ENCODE measurements at places on chromosomes 5 and 9.
A peak's percentile ranks its signal among the peaks of the same experiment; 100 is the strongest.

DNA sequence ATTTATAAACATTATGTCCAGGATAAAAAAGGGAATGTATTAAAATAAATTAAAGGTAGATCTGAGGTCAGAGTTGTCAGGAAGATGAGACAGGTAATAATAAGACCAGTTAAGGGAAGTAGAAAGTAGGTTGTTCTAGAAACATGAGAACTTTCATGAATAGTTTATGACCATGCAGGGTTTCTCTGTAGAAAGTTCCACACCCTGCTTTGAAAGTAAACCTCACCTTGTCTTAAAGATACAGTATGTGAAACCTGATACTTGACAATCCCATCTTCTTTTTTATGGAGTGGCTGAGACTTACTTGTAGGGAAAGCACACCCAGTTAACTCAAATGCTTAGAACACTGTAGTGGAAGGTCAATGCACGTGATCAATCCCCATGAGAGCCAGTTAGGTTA lies 260.6 kb upstream of the ZNF462 start:
- no peak for DNase-seq

- no peak for DNase-seq
Observed at GRCh38 chr5:5285906-5286305, 136.6 kb upstream of the ICE1 start.

DNA sequence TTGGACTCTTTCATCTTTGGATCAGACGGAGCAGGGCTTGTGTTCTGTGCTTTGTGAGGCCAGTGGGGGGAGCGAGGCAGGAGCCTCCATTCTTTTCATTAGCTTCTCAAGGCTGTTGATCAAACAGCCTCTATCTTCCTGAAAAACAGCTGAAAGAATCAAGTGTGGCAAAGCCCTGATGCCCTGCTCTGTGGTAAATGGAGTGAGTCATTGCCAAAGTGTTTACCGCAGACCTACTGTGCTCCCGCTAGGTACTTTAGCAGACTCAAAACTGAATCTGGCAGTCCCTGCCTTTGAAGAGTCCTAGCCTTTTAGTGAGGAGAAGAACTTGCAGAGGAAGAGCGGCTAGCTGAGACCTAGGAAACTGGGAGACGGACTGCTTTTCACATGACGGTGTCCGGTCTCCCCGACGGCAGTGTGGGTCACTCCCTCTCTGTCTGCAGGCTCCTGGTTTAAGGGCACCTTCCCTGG lies 3.3 kb downstream of the ANKRD33B start:
- DNase-seq, result peak; percentile 63

GRCh38 chr9:124020520-124021384 lies 9.2 kb downstream of the LHX2 start:
- no peak for DNase-seq

DNA sequence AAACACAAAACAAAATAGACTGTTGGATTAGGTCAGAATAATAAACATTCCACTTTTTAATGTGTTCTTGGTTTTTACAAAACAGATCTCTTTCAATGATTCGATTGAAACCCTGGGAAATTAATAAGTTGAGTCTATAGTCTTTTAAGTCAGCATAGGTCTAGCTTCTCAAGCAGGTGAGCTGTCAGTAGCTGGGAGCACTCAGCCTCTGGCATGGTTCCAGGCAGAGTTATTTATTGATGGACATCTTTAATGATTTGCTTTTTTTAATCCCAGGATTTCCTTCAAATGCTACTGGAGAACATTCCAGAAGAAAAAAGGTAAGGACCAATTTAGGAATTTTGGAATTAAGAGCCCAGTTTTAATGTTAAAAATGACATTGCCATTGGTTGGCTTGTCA lies 241.0 kb downstream of the AOPEP start:
- no peak for DNase-seq

DNA sequence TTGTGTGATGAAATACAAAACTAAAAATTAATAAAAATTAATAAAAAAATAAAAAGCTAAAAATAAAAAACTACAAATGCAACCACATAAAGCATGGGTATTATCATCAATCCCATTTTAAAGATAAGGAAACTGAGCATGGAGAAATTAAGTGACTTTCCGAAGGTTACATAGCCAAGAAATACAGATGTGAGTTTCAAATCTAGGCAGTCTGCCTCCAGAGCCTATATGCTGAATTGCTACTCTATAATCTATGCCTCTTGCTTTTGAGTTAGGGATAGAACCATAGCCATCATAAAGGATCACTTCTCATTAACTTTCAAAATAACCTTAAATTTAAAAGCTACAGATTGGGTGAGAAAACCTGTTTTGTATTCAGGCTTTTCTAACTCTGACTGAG lies 18.8 kb upstream of the ERAP2 start:
- DNase-seq, result no peak

GRCh38 chr5:74251141-74252035 lies 389.1 kb downstream of the ENC1 start:
- no peak for DNase-seq

DNA sequence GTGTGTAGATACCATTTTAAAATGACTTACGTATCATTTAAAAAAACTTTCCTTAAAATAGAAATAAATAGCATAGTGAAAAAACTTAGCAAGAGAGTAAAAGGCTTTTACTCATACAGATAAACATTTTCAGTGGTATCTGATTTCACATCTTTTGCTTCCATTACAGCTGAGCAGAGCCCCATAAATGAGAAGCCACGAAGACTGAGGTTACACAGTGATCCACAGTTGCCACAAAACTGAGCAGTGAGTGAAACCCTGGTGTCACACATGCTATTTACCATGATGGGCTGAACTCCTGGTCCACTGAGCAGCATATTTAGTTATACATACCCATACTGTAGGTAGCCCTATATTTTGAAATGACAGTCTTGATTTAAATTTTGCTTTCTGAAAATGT lies 401.2 kb downstream of the KIAA0825 start:
- no peak for DNase-seq

GRCh38 chr9:6955251-6955921 lies 197.6 kb downstream of the KDM4C start:
- no peak for DNase-seq

- no peak for DNase-seq
Observed at GRCh38 chr9:80185112-80185738, 613.5 kb downstream of the TLE4 start.

GRCh38 chr9:69768716-69769115 lies 8.9 kb upstream of the PTAR1 start:
- no peak for DNase-seq

DNA sequence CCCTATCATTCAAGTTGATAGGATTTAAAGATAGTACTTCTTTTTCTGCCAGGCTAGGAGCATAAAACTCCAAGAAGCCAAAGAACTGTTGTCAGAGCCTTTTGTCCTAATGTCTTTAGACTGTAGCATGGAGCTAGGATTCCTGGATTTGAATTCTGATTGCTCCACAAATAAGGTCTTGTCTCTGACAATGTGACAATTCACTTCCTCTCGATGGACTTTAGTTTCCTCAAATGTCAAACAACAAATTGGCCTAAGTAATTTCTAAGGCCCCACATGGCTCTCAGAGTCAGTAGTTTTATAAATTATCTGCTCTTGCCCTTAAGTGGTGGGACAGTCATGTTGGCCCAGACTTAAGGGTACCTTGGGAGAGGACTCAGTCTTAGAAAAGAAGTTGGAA lies 36.7 kb downstream of the RFK start:
- no peak for DNase-seq

- DNase-seq, result no peak
Observed at GRCh38 chr9:251398-251797, 36.7 kb downstream of the DOCK8 start.

DNA sequence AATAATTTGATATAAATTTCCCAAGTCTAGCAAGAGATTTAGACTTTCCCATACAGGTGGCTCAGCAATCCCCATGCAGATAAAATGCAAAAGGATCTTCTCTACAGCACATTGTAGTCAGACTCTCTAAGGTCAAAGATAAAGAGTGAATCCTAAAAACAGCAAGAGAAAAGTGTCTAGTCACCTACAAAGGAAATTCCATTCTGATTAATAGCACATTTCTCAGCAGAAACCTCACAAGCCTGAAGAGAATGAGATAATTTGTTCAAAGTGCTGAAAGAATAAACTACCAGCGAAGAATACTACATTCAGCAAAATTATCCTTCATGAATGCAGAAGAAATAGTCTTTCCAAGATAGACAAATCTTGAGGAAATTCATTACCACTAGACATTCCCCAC lies 493.3 kb downstream of the PRELID2 start:
- no peak for DNase-seq

DNA sequence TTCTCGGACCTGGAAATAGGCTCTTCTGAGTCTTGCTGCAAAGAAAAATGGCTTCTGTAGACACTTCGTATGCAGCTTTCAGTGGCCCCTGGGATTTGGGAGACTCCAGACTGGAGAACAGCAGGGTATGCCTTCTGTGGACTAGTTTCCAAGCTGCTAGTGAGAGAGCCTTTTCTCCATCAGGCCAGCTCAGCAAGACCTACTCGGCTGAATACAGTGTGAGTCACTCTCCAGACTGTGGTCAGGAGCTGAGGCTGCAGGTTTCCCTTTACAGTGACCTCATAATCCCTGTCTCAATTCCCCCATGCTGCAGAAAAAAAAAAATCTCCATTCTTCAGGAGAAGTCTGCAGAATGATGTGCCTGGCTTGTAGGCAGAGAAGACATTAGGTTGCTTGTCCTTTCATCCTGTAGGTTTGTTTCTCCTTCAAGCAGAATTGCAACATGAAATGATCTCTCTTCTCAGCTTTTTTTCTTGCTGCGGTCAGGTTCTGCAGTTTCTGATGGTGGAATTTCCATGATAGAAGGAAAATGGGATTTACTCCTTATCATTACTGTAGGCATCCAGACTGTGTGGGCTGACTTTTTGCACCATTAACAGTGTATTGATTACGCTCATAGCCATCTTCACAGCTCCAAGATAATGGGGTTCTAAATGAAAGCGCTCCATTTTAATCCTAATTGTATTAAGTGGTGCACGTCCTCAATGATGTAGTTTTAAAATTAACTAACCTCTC lies 78.3 kb upstream of the TNFSF8 start:
- peak; percentile 64 for DNase-seq

GRCh38 chr9:33524306-33524947 lies 376 bp downstream of the ANKRD18B start:
- peak; percentile 9 for DNase-seq

GRCh38 chr9:120579139-120580050 lies 572 bp downstream of the CDK5RAP2 start:
- DNase-seq, result peak; percentile 2

GRCh38 chr9:99433555-99433954 lies 211.5 kb downstream of the SEC61B start:
- peak; percentile 91 for DNase-seq

All from activated CD4-positive, alpha-beta T cell treated with anti-CD3 and anti-CD28 coated beads, Interleukin-10, Interleukin-2, amounts not matched to agents 100 ng/mL and 50 ng/mL, durations not matched to agents 16 hours and 8 hours (primary cell).